M059J (cell line): ENCODE measurements at places on chromosomes 5 and 9. TPM values are rescaled to one million over a fixed set of nuclear protein-coding genes. Genes with fewer than 3 reads are reported as not detected.

Gene ARID3C
- total RNA-seq, result not detected in 2 replicates

Gene C9orf85
- total RNA-seq, result 24.9 and 32.2 TPM in 2 replicates

Gene FAM221B
- not detected in 2 replicates for total RNA-seq

Gene CDX1
- total RNA-seq, result not detected in 2 replicates

Gene C9orf153
- not detected in 2 replicates for total RNA-seq

Gene PCDHB8
- 0.98 and 3.8 TPM in 2 replicates for total RNA-seq

Gene WASHC1
- 2.8 and 3.8 TPM in 2 replicates for total RNA-seq

Gene GPR151
- not detected in 2 replicates for total RNA-seq

Gene PCAT7
- total RNA-seq, result 0.02 and 1.2 TPM in 2 replicates

Gene WDR31
- 0.22 and 0.32 TPM in 2 replicates for total RNA-seq

Gene MTRR
- total RNA-seq, result 45.1 and 55.0 TPM in 2 replicates

Gene PGM5
- 0.94 and 1.1 TPM in 2 replicates for total RNA-seq

Gene SPATA31D4
- total RNA-seq, result not detected in 2 replicates

Gene ADRB2
- 6.6 and 8.0 TPM in 2 replicates for total RNA-seq

Gene PCDHB12
- 1.7 and 2.6 TPM in 2 replicates for total RNA-seq
